NCI-H1436 (cell line): ENCODE measurements at places on chromosomes 11 and 22.
A peak's percentile ranks its signal among the peaks of the same experiment; 100 is the strongest.

- no peak for DNase-seq
Measured at GRCh38 chr22:22558071-22558971, 744 bp downstream of the PRAME start.

GRCh38 chr22:23227380-23227779 is 47.1 kb downstream of the BCR start:
- no peak for DNase-seq

GRCh38 chr11:17651681-17652080 is 67.7 kb upstream of the MYOD1 start:
- DNase-seq = no peak

DNA sequence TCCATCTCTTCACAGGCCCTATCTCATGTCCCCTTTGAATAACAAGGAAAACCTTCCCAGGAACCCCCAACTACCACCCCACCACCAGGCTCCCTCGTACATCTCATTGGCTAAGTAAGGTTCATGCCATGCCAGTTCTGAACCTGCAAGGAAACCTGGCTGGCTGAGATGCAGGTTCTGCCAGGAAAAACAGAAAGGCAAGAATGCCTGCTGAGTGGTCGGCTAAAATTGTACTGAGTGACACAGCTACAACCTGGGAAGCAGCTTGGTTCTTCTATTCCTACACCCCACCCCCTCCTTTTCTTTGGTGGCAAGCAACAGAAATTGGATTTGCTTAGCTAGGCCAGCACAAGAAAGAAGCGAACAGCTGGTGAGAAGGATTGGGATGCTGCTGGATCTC is 36.1 kb upstream of the TSPAN18 start:
- DNase-seq = no peak

- peak; percentile 53 for DNase-seq
Measured at GRCh38 chr11:119373921-119374631, 7.4 kb downstream of the USP2 start.

- DNase-seq = no peak
Measured at GRCh38 chr11:122633219-122633829, 22.2 kb upstream of the UBASH3B start.

DNA sequence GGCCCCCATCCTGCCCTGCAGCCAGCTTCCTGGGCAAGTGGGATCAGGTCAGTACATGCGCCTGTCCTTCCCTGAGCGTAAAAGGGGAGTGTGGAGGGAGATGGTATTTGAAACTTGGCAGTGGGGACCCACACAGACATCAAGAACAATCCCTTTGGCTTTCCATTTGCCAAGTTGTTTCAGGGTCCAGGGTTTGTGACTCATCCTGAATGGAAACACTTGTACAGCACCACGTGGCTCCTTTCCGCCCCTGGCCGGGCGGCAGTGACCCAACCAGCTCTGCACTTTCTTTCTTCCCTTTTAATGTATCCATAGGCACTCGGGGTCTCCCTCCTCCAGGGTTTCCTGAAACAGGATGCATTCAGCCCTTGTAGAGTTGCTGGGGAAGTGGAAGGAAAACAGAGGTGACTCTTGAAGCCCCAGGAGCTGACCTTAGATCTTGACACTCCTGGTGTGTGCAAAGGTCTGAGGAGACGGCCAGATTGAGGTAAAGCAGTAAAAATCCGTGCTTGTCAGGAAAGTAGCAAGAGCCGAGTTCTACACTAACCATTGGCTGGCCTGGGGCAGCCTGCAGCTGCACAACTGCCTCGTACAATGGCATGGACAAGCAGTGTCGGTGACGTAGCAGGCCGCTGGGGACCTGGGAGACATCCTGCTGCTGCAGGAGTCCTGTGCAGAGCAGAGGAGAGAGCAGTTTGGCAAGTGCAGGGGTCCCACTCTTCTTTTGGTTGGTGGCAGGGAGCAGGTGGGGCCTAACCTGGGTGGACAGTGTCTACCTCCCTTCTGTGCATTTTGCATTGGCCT is 189.8 kb downstream of the SNX19 start:
- no peak for DNase-seq

- DNase-seq = no peak
Measured at GRCh38 chr11:125971618-125972017, 25.8 kb downstream of the VSIG10L2 start.

DNA sequence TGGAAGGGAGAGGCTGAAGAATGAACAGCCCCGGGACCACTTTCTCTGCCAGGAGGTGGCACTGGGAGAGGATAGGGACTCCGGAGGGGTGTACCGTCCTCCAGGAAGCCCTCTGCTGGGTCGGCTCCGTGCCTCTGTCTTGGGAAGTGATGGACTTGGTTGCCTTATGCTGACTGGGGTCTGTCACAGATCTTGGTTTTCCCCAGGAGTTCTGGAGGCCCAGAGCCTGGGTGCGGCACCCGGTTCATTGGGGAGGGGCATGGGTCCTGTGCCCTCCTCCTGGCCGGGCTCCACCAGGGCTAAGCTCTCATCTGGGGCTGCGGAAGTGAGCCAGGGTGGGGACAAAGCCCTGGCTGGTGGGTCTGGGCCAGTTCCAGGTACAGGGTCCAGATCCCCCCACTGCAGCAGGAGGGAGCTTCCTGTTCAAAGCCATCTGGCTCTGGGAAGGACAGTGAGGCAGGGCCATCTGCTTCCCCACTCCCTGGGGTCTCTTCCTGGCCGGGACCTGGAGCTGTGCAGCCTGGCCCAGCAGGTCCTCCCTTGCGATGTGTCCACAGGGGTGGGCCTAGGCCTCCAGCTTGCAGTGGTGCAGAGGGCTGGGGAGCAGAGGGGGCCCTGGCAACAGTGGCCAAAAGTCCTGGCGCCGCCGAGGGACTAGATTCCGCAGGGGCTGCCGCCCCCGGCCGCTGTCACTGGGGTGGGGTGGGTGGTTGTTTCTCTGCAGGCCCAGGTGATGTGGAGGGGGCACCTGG is 1.1 kb upstream of the AP2A2 start:
- no peak for DNase-seq

DNA sequence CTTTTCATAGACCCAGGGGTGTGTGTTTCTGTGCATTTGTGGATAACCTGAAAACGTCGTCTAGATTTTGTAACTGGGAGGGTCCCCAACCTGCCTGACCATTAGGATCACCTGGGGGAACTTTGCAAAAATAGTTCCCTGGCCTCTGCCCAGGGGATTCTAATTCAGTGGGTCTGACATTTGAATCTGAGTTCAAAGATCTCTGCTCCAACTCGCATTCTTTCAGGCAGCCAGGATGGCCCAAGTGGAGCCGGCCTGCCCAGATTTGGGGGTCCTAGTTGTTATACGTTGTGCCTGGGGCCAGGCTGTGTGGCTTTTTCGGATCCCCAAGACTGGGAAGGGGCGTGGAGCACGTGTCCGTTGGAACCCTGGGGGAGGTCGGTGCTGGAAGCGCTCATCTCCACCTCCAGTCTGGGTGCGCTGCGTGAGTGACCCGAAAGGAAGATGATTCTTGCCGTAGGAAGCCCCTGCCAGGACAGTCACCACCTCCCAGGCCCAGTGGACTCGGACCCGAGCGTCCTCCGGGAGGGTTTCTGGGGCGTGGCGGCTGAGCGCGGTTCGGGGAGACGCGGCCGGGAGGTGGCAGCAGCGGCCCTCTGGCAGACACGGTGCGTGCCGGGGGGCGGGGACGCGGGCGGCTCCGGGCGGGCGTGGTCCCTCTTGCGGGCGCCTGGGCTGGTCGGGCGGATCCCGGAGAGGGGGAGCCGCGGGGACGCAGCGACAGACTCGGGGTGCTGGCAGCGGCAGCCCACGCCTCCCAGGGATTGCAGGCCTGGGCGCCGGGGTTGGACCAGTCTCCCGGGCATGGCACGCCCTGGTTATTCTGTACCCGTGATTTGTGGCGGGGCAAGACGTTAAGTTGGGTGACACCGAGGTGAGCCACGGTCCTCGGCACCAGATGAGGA is 29.2 kb upstream of the PLET1 start:
- DNase-seq = peak; percentile 72

DNA sequence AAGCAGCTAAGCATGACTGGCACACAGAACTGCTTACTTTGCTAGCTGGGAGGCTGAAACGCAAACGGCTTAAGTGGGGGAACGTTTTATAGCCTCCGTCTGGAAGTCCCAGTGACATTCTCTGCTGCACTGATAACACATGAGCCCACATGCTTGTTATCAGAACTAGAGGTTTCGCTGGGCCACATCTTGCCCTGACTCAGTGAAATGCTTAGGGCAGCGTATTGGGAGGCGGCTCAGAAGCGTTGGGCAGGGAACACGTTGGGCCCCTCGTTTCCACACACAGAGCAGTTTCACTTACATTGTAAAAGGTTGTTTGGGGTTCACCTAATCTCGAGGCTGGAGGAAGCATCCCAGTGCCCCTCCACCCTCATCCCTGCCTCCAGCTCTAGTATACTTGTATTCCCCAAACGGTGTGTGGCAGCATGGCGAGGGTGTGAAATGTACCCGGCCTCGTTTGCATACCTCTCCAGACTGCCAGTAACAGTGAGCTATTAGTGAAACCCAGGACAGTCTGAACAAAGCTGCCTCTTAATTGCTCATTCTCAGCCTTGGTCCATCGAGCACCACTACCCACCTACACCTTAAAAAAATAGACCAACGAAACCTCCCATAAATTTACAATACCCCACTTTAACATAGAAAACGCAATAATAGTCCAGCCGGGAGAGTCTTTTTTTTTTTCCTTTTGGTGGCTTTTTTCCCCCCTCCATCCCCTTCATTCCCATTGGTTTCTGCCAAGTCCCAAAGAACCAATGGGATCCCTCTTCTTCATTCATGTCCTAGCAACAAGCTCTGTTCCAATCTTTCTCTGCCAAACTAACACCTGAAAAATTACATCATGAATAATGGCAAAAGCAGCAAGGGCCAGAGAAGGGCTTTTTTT is 218.8 kb upstream of the SORL1-AS1 start:
- DNase-seq = peak; percentile 29

DNA sequence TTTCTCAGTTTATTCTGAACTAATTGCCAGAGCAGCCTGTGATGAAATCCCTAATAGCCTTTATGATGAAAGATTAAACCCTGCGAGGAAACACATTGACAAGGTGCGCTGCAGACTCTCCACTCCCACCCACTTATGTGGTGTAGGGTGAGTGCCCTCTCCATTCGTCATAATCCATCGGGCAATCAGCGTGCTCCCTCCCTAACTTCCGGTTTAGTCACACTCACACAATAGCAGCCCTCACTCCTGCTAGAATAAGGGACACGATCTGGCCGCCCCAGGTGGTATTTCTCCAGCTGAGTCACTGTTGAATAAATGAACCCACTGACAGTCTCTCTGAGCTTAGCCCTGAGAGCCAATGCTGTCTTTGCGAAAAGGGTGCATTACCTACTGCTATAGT is 188.3 kb downstream of the OPCML start:
- DNase-seq = no peak
